ENCODE measurements at places on chromosomes 4 and X. TPM values are rescaled to one million over a fixed set of nuclear protein-coding genes. Genes with fewer than 3 reads are reported as not detected.

Gene USP26
- total RNA-seq: not detected

Gene SSX3
- total RNA-seq: not detected

DNA sequence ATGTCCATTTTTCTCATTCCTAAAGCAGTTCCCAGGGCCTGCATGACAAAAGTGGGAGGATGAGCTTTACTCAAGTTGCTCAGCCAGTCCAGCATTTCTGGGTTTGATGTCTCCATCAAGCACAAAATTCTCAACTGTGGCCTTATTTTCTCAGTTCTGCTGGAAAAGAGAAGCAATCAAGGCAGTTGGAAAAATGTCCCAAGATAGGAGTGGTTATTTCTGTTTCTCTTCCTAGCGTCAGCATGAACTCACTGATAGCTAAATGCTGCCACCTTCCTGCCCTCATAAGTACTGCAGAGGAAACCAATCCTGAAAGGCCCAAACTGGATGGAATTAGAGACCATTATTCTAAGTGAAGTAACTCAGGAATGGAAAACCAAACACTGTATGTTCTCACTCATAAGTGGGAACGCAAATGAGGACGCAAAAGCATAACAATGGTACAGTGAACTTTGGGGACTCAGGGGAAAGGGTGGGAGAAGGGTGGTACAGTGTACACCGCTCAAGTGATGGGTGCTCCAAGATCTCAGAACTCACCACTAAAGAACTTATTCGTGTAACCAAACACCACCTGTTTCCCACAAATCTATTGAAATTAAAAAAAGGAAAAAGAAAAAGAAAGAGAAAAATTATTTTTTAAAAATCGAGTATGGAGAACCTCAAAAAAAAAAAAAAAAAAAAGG, 29.6 kb downstream of the ADH7 start:
- no peak overlapping the region for H3K4me3 ChIP-seq
- peaks cover 46% of the 10 kb centered on the region for H3K4me1 ChIP-seq
- DNase-seq: peak; percentile 82
- no peaks in the 10 kb centered on the region for H3K27me3 ChIP-seq
- no peaks in the 10 kb centered on the region for H3K36me3 ChIP-seq
- no peak overlapping the region for H3K27ac ChIP-seq

GRCh38 chr4:81666491-81666890, 194.8 kb upstream of the RASGEF1B start:
- H3K4me3 ChIP-seq: no peak overlapping the region
- H3K4me1 ChIP-seq: no peaks in the 10 kb centered on the region
- no peak overlapping the region for H3K27ac ChIP-seq
- no peak for DNase-seq

DNA sequence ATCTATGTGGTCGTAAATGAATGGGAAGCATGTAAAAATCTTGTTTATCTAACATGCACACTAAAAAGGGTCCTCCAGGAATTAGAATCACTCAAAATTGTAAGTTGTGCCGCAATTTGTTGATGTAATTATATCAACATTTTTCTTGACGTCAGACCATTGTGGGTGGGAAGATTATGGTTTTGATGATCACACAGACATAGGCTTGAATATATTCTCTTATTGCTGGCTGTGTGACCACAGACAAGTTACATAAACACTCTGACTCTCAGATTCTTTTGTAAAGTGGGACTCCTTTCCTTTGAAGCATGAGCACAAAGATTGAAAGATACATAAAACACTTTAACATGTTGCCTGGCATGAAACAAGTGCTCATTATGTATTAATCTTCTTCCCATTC, 51.5 kb downstream of the IL1RAPL1 start:
- H3K4me1 ChIP-seq: no peaks in the 10 kb centered on the region
- no peaks in the 10 kb centered on the region for H3K27me3 ChIP-seq
- H3K27ac ChIP-seq: no peak overlapping the region
- H3K36me3 ChIP-seq: no peaks in the 10 kb centered on the region

- H3K36me3 ChIP-seq: no peaks in the 10 kb centered on the region
- no peak overlapping the region for H3K4me3 ChIP-seq
- no peak for DNase-seq
- H3K27me3 ChIP-seq: no peaks in the 10 kb centered on the region
- peaks cover 1% of the 10 kb centered on the region for H3K4me1 ChIP-seq
- no peak overlapping the region for H3K27ac ChIP-seq
Measured at GRCh38 chr4:119100655-119101054, 35.0 kb upstream of the MYOZ2 start.

- no peak overlapping the region for H3K27ac ChIP-seq
- DNase-seq: no peak
- no peak overlapping the region for H3K4me3 ChIP-seq
- no peaks in the 10 kb centered on the region for H3K27me3 ChIP-seq
- no peaks in the 10 kb centered on the region for H3K36me3 ChIP-seq
Measured at GRCh38 chrX:23902419-23902818, 5.3 kb downstream of the APOO start.

DNA sequence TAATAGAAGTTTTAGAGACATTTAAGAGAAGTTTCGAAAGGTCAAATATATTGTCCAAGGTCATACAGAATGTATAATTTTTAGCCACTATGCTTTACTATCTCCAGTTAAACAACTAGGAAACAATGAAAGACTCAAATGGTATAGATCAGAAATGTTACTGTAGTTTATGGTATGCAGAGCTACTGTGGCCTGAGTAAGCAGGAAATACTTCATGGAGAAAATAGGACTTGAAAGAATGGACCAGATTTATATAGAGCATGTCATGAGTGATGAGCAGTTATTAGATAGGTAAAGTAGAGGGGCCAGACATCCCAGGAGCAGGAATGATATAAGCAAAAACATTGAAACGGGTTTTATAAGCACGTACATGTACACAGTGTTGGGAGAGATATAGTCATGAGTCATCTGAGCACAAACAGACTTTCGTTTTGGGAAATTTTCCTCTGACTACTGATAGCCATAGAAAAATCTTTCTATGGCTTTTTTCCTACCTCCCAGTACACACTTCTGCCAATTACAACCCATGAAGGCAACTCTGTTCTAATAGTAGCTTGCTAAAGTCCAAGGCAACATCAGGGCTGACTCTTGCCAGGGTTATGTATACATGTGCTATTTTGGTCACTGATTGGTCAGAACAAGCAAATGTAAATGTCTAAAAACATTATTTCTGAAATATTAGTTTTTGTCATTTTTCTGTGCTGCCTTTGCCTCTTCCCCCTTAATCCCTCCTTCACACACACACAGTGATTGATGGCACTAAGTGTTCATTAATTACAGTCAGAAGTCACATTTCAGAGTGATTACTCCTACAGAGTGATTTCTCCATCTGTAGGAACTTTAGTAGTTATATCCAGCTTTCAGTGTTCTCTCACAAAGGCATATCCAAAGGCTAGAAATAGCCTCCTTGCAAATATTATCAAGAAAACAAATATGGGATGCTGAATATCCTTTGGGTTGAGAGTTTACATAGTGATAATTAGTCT, 198.7 kb downstream of the ENOX2 start:
- peak overlapping the region; percentile 35 for H3K27ac ChIP-seq
- H3K27me3 ChIP-seq: no peaks in the 10 kb centered on the region
- peaks cover 9% of the 10 kb centered on the region for H3K4me1 ChIP-seq

DNA sequence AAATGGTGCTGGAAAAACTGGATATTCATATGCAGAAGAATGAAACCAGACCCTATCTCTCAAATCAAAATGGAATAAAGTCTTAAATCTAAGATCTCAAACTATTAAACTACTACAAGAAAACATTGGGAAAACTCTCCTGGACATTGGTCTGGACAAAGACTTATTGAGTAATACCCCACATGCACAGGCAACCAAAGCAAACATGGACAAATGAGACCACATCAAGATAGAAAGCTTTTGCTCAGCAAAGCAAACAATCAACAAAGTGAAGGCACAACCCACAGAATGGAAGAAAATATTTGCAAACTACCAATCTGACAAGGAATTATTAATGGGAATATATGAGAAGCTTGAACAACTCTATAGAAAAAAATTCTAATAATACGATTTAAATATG, 284.4 kb upstream of the FGF16 start:
- DNase-seq: no peak
- no peaks in the 10 kb centered on the region for H3K36me3 ChIP-seq
- no peak overlapping the region for H3K4me3 ChIP-seq
- H3K27ac ChIP-seq: no peak overlapping the region
- H3K4me1 ChIP-seq: no peaks in the 10 kb centered on the region
